T47D (cell line): ENCODE measurements at places on chromosomes 5 and 9.

DNA sequence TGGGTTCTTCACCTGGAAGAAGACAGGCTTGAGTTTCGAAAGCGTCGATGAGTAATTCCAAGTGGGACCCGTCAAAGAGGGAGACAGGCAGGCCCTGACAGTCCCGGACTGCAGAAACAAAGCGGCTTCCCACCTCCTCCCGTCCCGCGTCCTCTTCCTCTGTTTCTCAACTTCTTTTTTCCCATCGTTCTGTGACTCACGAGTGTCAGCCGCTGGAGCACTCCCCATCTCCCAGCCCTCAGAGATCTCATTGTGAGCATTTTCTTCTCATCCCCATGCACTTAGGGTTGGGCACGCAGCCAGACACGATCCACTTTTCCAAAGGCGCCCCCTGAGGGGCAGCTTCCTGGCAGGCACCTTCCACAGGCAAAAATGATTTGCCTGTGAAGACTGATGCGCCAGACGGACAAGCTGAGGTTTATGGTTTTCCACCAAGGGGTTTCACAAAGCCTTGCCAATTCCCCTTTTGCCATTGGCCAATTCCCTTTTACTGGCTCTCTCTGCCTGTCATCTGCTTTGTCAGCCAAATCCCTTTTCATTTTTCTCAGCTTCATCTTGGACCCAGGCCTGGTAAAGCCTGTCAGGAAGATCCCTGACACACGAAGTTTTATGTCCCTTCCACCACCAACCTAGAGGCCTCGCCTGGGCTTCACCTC, 86.5 kb upstream of the ANKRD55 start:
- no peak for DNase-seq

- DNase-seq, result no peak
These were observed 896 bp upstream of the PCSK5 start for GRCh38 chr9:75889577-75889976.

DNA sequence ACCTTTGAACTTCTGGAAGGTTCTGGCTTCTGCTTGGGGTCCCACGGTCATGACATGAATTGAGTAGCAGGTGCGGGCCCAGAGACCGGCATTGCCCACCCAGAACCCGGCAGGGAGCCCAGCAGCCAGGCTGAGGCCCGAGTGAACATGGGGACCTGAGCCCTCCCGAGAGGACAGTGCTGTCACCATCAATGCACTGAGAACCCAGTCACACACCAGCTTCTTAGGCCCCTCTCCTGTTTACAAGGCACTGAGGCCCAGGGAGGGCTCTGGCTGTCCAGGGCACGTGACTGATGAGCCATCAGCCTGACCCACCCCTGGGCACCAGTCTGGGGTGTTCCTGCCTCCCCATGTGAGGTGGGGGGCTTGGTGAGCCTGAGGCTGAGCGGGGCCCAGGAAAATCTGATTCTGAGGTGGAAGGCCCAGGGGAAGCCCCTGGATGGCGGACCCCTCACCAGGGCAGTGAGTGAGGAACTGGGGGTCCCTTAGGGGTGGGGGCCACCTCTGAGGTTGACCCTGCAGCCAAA, 60.3 kb upstream of the RNU6ATAC start:
- DNase-seq, result no peak

DNA sequence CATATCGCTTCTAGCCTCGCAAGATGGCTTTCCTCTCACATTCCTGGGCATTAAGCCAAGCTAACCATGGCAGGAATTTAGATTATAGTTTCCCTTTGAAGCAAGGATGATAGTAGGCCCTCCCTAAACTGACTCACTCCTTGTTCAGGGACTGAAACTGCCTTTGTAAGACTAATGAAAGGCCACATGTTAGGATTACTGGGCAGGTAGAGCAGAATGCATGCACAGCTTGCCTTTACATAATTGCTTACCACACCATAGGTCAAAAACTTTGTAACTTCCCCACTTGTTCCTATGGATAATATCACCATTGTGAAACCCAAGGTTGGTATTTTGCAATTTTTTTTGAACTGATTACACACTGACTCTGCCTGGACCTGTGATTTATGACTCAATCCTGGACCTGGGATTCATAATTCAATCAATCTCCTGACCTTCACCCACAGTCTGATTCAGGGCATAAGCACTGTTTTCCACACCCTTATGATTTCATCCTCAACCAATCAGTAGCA, 41.0 kb upstream of the PRDM9 start:
- DNase-seq, result no peak

DNA sequence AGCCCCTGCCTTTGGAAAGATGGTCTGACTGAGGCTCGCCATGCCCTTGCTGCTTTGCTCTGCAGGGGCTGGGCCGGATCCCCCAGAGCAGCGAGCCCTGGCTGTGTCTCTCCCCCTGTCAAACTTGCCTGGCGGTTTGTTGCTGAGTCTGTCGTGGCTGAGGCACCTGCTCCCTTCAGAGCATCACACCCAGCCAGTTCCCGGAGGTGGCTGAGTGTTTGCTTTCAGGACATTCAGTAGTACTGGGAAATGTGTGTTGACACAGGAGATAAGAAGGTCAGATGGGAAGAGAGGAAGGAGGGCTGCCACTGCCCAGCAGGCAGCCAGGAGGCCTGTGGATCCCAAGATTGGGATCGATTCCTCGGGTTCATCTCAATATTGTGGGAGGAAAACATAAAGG, 62.9 kb downstream of the GADD45G start:
- DNase-seq, result peak; percentile 59

GRCh38 chr5:179240561-179240960, 104.7 kb downstream of the ADAMTS2 start:
- DNase-seq, result no peak

- no peak for DNase-seq
These were observed 21.2 kb upstream of the PCSK5 start for GRCh38 chr9:75869236-75869635.
